ENCODE measurements at places on chromosomes 7 and 10. TPM values are rescaled to one million over a fixed set of nuclear protein-coding genes. Genes with fewer than 3 reads are reported as not detected.

ITGA8 gene
- total RNA-seq: 0.13 TPM

FGFR2 gene
- 8.9 TPM for total RNA-seq

LAMB1 gene
- 245 TPM for total RNA-seq

C10orf53 gene
- total RNA-seq: not detected

TFEC gene
- 0.04 TPM for total RNA-seq

ZNF92 gene
- 13.1 TPM for total RNA-seq

RBP4 gene
- total RNA-seq: not detected

MICALL2 gene
- 13.5 TPM for total RNA-seq

PIK3AP1 gene
- total RNA-seq: 8.9 TPM

KCP gene
- 1.3 TPM for total RNA-seq

SPDYE2 gene
- total RNA-seq: not detected

PLA2G12B gene
- not detected for total RNA-seq

LRRC4 gene
- 0.46 TPM for total RNA-seq

NKX2-3 gene
- total RNA-seq: not detected

ZNF786 gene
- total RNA-seq: 12.1 TPM

SEMA3E gene
- total RNA-seq: 0.07 TPM

LIPK gene
- total RNA-seq: not detected

CHRM2 gene
- not detected for total RNA-seq

NME8 gene
- not detected for total RNA-seq

FRMD4A gene
- total RNA-seq: 28.2 TPM

ZNF239 gene
- total RNA-seq: 8.4 TPM

ADIRF gene
- total RNA-seq: 0.41 TPM

CHST3 gene
- total RNA-seq: 48.6 TPM

TPST1 gene
- 42.9 TPM for total RNA-seq

PCDH15 gene
- total RNA-seq: not detected

CPXM2 gene
- 13.3 TPM for total RNA-seq

AVPI1 gene
- 17.2 TPM for total RNA-seq

GAD2 gene
- total RNA-seq: not detected

IFIT5 gene
- total RNA-seq: 28.8 TPM

GIMAP8 gene
- total RNA-seq: not detected

CRYGN gene
- total RNA-seq: 0.84 TPM

ICA1 gene
- 20.7 TPM for total RNA-seq

GDF10 gene
- not detected for total RNA-seq

ERVW-1 gene
- not detected for total RNA-seq

TAS2R5 gene
- 3.7 TPM for total RNA-seq

CUBN gene
- 1.3 TPM for total RNA-seq

OR9A2 gene
- total RNA-seq: not detected

LIPJ gene
- 0.08 TPM for total RNA-seq

AZGP1 gene
- 0.75 TPM for total RNA-seq

ASAH2B gene
- 3.8 TPM for total RNA-seq

SUN3 gene
- total RNA-seq: not detected

ANK3 gene
- total RNA-seq: 14.8 TPM

ATG9B gene
- total RNA-seq: 0.55 TPM

ITIH5 gene
- 1.5 TPM for total RNA-seq

NCF1 gene
- total RNA-seq: 2.3 TPM

C7orf33 gene
- total RNA-seq: not detected

STEAP2 gene
- 5.2 TPM for total RNA-seq

AGBL3 gene
- total RNA-seq: 1.0 TPM

HOXA10 gene
- total RNA-seq: 29.1 TPM

CREB5 gene
- total RNA-seq: 27.9 TPM

WEE2 gene
- total RNA-seq: not detected

CTAGE8 gene
- 1.9 TPM for total RNA-seq

TYW1B gene
- total RNA-seq: 8.4 TPM

FKBP9 gene
- 107 TPM for total RNA-seq

Data from kidney epithelial cell (primary cell).